ENCODE measurements at places on chromosomes 4 and X. TPM values are rescaled to one million over a fixed set of nuclear protein-coding genes. Genes with fewer than 3 reads are reported as not detected.
A peak's percentile ranks its signal among the peaks of the same experiment; 100 is the strongest.

GRCh38 chr4:154329268-154329868, 162.2 kb downstream of the DCHS2 start:
- peak; percentile 79 for DNase-seq

- DNase-seq: no peak
Observed at GRCh38 chr4:32909053-32909452, 2188.9 kb downstream of the PCDH7 start.

DNA sequence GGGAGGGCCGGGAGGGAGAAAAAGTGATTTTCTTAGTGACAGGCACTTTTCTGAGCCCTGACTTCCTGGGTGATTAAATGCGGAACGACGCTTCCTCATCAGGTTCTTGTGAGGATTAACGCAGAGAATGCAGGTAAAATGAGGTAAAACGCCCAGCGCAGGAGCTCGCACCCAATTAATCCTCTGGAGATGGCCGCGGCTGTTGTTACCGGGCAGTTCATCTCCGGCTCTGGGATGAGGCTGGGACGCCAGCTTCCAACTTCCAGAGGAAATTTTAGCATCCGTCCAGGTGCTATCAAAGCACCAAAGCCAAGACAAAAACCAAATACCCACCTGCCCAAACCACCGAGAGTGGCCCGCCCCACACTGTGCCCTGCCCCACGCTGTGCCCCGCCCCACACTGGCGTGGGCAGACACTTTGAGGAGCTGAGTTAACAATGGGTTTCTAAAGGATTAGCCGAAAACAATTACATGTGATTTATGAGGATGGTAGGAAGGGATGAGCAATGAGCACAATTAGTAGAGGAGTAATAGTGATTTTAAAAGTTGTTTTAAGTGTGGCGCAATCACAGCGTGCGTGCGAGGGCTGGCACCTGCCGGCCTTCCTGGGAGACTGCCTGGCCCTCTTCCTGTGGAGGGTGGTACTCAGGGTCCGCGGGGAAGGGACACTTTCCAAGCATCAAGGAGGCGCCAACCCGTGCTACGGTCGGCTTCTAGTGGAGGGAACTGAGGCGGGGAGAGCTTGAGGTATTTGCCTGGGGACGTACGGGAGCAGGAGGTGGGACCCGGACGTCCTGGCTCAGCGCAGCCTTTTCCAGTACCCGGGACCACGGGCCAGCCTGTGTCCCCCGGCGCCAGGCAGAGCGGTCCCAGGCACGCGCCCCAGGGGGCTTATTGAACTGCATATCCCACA, 41.6 kb upstream of the ADRA2C start:
- DNase-seq: no peak

GRCh38 chr4:78244705-78245485, 187.8 kb downstream of the FRAS1 start:
- no peak for DNase-seq

DNA sequence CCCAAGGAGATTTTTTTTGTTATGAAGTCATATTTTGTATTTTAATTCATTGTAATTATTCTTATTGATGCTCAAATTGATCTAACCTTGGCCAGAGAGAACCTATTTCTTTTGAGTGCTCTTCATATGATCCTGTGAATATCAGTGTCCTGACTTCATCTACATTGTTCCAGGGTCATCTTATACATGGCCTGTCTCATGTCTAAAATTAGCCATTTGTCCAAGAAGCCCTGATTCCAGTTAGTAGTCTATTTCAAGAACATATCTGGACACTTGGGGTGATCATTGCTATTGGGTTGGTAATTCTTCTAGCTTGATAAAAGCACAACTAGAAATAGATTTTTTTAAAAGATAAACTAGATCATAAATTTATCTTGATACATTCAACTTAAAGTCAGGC, 266.2 kb downstream of the SPRY1 start:
- no peak for DNase-seq

- DNase-seq: no peak
Observed at GRCh38 chrX:63740382-63740781, 44.6 kb downstream of the ARHGEF9 start.

GRCh38 chr4:150699599-150699998, 117.6 kb downstream of the MAB21L2 start:
- DNase-seq: no peak

DNA sequence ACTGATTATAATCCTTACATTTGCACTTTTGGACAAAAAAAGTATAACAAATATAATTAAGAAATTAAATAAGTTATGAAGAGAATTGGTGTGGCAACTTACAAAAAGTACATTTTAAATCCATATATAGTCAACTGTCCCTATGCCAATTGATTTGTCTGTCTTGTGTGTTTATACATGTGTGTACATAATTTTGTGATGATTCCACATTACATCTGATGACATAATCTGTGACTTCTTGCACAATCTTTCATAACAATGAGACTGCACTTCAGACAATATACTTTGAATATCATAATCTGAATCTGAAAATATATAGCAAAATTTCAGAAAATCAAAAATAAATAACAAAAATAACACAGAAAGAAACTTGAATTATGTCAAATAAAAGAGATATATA, 953.4 kb downstream of the FAT4 start:
- no peak for DNase-seq

- no peak for DNase-seq
Observed at GRCh38 chr4:120844528-120844921, 78.0 kb downstream of the PRDM5 start.

DNA sequence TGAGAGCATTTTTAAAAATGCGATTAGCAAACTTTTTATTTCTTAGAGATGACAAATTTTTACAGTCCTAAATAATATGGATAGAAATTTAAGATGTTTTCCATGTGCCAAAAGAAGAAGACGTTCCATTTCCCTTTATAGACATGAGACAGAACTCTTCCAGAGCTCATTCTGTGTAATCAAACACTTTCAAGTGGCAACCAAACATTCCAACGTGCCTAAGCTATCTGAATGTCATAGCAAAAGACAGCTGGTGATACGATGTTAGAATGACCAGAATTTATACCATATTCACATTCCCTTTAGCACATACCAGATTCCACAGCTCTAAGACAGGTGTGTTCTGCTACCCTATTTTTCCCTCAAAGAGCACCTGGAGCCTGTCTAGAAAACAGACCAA, 133.2 kb downstream of the ENOX2 start:
- DNase-seq: peak; percentile 6

GRCh38 chr4:120629546-120630108, 292.9 kb downstream of the PRDM5 start:
- no peak for DNase-seq

GRCh38 chr4:14958436-14958835, 43.8 kb upstream of the CPEB2 start:
- no peak for DNase-seq

- peak; percentile 73 for DNase-seq
Observed at GRCh38 chr4:137519406-137519805, 12.9 kb downstream of the PCDH18 start.

DNA sequence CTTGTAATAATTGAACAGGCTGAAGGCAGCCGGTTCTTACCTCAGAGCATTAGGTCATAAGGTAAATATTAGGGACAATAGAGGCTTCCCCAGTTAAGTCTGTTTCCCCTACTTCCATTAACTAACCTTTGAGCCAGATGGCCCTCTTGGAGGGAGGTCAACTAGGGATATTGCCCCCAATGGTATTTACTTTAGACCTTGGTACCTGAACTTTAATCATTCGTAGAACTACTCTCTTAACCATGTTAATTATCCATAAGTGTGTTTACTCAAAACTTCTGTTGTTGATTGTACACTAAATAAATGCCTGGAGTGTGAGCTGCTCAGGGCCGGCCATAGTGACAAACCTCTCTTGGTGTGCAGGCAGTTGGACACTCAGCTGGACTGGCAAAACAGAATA, 1843.5 kb upstream of the AGA start:
- DNase-seq: no peak

- no peak for DNase-seq
Observed at GRCh38 chrX:66064261-66064660, 24.4 kb upstream of the VSIG4 start.

- DNase-seq: no peak
Observed at GRCh38 chr4:54843106-54843505, 185.3 kb downstream of the KIT start.

DNA sequence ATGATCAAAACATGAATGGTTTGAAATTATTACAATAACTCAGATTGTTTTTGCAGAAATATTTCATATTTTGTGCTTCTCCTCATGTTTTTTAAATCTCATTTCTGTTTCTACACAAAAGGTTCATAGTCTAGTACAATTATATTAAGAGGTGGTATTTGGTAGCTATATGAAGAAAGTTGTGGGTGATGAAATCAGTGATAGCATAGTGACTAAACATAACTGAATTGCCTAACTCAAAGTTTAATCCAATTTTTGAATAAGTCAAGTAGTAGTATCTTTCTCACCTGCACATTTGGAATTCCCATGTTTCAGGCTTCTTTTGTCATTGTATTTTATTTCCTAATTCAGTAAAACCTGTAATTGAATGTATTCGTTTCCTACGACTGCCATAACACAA, 648.7 kb downstream of the GRID2 start:
- no peak for DNase-seq

DNA sequence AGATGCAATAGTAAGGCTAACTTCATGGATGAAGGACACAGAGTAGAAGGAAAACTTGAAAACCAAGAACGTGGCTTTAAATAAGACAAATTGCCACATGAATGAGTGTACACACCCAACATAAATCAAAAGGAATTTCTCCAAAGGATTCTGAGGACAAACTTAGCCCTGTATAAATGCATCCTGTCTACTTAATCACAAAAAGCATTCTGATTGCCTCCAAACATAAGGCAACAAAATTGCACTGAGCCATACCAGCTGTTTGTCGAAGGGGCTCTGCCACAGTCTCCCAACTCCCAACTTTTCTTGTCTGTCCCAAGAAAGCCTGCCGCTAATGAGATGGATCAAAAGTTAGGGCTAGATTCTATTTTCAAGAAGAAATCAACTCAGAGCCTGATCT, 194.3 kb downstream of the SOWAHB start:
- DNase-seq: no peak

DNA sequence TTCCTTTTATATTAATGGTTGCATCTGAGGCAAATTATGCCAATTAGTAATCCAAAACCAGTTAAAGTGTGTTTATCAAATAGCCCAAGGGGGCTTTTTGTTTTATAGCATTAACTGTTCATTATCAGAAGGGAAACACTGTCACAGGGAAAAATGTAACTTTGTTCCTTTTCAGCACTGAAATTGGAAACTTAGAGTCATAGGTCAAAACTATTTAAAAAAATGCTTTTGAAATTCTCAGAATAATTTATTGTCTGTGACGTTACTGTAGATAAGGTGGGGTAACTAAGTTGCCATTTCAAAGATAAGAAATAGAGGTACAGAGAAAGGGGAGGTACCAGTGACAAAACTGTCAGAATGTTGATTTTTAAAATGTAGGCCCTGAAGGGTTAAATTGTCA, 129.3 kb downstream of the AKAP4 start:
- no peak for DNase-seq

GRCh38 chrX:86016139-86016538, 31.2 kb downstream of the CHM start:
- no peak for DNase-seq

DNA sequence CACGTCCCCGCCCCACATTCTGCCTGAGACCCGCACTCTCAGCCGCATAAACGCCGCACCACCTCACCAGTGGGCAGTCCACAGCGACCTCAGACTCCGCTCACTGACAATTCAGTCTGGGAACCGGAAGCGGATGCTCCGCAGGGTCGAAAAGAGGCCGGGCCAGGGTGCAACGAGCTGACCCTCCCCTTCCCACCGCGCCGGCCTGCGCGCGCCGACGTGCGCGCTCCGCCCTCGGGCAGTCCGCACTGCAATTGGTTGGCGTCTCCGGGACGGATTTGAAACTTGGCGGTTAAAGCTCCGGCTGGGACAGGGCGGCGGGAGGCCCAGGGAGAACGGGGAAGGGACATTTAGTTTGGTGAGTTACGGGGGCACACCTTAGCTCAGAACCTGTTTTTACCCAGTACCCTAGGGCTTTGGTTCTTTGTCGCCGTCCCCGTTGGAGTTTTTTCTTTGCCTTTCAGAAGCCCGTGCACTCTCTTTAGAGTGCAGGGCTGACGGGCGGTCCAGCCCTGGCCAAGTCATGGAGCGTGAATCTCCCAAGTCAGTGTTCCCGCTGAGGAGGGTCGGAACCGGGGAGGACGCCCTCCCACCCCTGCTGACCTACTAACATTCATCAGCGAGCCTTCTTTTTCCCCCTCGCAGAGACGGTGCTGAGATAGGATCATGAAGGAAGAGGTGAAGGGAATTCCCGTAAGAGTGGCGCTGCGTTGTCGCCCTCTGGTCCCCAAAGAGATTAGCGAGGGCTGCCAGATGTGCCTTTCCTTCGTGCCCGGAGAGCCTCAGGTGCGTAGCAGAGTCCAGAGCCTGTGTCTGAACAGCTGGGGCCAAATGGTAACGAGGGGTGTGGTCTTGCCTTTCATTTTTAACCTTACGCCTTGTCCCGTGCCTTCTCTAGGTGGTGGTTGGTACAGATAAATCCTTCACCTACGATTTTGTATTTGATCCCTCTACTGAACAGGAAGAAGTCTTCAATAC, at the start of the genes KIF4A and PDZD11:
Gene KIF4A, plus strand, starts transcription at position 312 of the 978 bp plus-strand sequence. Its CDS starts 355 bp downstream, at position 667.
Gene PDZD11, minus strand, starts transcription at position 135 of the 978 bp plus-strand sequence. CDS start 586 bp downstream, outside the sequence.
- DNase-seq: peak; percentile 93

GRCh38 chr4:152398060-152398459, 137.8 kb downstream of the FBXW7 start:
- DNase-seq: peak; percentile 11

DNA sequence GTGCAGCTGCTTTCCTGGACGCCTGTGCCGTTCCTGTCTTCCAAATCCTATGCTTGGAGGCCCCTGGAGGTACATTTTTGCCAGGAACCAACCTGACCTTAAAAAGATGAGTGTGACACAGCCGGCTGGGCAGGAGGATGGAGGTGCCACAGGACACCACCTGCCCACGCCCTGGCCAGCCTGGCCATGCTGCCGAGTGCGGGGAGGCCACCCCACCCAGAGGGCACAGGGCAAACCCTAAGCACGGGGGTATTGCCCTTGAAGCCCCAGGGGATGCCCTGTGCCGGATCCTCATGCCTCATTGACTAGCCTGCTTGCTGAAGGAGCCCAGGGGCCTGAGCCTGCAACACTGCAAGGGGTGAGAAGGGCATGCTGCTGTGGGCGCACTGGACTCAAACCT, 20.1 kb downstream of the FGFR3 start:
- DNase-seq: no peak

GRCh38 chr4:10417740-10418139, 39.5 kb downstream of the ZNF518B start:
- DNase-seq: no peak

Gene GPAT3
- 17.9 TPM for polyA plus RNA-seq

Gene TDO2
- polyA plus RNA-seq: not detected

Gene PNMA5
- not detected for polyA plus RNA-seq

Gene SLC6A14
- not detected for polyA plus RNA-seq

Gene VEGFD
- 0.77 TPM for polyA plus RNA-seq

Gene SYNPO2
- 84.2 TPM for polyA plus RNA-seq

Gene EVC
- polyA plus RNA-seq: 12.5 TPM

Gene MBNL3
- 11.5 TPM for polyA plus RNA-seq
